ENCODE measurements at places on chromosomes 5 and 9.

- no peak for DNase-seq
Measured at GRCh38 chr9:7006417-7006816, 248.6 kb downstream of the KDM4C start.

DNA sequence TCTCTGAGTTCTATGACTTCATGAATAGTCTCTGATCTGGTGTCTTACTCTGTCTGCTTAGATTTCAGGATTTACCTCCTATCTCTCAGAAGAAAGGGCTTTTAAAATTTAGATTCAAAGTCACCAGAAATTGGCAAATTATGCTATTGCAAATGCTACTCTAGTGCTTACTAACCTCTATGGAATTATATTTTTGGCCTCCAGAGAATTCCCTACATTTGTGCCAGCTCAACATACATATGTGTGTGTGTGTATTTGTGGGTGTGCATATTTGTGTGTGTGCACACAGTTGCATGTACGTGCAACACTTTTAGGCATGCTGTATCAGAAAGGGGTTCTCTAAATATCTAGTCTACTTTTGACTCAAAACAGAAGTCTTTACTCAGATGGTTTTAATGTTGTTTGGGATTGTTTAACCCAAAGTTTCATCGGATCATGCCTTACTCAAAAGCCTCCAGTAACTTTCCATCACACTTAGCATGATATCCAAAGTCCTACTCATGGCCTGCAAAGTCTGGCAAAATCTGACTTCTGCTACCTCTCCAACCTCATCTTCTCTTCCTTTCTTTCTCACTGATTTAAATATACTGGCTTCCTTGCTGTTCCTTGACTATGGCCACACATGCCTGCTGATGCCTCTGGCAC is 147.6 kb upstream of the NR3C1 start:
- DNase-seq: no peak

- DNase-seq: no peak
Measured at GRCh38 chr5:68949256-68949655, 144.6 kb upstream of the SLC30A5 start.

DNA sequence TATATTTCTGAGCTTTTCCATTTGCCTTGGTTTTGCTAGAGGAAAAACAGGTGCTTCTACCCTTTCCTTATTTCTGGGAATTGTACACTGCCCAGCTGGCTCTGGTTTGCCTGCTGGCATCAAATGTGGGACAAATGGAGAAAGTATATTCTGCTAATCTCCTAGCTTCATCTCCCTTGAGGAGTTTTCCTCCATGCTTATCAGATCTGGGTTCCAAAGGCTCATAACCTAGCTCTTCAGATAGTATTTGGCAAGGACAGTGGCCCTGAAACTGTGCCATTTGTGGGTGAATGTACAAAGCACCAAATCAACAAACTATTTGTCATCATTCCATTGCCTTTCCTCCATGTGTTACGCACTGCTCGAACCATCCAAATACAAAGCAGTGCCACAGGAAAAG is 16.2 kb downstream of the PRLR start:
- DNase-seq: no peak

- DNase-seq: no peak
Measured at GRCh38 chr5:39505791-39506190, 81.0 kb upstream of the DAB2 start.

GRCh38 chr9:131605770-131606590 is 60.7 kb downstream of the PRRT1B start:
- DNase-seq: no peak

DNA sequence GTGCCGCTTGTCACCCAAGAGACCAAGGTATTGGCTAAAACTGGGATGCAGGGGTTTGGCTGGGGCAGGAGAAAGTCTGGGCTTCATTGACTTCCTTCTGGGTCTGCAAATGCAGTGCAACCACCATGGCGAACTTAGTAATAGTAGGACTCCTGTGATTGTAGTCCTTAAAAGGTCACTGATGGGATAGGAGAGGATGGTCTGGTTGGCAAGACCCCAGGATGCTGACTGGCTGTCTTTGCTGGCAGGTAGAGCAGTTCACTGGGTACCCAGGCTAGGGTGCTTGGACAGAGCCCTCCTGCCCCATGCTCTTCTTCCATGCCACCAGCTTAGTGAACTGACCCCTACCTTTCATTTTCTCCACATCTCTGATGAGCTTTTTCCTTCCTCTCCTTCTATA is 37.2 kb downstream of the ANGPTL2 start:
- DNase-seq: no peak

- no peak for DNase-seq
Measured at GRCh38 chr5:94481059-94481458, 137.3 kb downstream of the KIAA0825 start.

DNA sequence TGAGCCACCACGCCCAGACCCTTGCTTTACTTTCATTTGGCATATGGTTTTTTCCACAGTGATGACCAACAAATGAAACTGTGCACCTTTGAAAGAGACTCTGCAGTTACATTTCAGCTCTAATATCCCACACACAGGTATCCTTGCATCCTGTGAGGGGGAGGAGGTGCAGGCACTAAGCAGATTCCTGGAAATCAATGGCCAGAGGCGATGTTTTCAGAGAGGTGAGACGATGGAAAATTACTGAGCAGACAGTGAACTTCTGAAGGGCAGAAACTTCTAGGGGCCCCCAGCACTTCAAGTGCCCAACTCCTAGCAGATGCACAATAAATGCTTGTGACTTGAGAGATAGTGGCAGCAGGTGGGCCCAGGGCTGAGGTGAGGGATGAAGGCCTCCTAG is 29.8 kb upstream of the GNE start:
- no peak for DNase-seq

- DNase-seq: no peak
Measured at GRCh38 chr9:127196826-127197145, 67.8 kb upstream of the GARNL3 start.

GRCh38 chr5:157930710-157931109 is 71.8 kb upstream of the CLINT1 start:
- DNase-seq: no peak

DNA sequence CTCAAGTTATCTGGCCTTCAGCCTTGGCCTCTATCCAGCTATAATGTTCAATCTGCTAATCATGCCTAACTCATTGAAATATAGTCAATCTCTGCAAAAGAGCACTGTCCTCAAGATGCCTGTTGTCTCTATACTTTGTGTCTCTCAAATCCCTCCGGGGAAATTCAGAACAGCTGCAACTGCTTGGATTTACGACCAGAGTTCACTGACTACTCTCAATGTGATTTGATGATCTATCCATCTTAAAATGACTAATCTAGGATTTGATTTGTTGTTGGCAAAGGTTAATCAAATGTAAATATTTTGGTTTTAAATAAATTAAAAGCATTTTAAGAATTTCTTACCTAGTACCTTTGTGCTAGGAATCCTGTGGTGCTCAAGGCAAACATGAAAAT is 40.9 kb downstream of the SVEP1 start:
- DNase-seq: no peak

GRCh38 chr5:131265311-131265803 is 1.5 kb downstream of the CDC42SE2 start:
- DNase-seq: no peak

- no peak for DNase-seq
Measured at GRCh38 chr9:77156646-77157371, 20.5 kb upstream of the VPS13A start.

DNA sequence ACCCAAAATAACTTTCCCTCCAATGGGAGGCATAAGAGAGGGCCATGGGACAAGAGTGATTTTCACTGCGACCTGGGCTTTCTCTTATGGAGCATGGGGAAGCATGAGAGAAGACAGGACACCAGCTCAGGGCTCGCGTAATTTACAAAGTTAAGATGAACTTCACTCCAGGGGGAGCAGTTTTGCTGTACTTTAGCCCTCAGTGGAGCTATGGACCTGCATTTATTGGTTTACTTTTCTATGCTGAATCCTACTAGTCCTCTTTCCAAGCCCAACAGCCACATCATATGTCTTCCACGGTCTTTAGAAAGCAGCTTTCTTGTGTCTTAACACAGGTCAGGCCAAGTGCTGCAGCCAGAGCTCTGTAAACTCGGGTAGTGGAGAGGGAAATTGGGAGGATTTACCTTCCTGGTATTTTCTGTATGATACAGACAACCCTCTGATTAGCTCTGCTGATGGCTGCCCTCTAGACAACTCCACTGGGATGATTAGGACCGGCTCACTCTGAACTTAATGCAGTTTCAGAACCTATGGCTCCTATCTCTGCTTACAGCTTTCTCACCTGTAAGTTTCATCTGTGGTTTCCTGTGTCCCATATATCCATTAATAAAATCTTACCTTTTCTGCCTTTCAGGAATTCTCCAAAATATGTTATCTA is 581.0 kb upstream of the RORB start:
- no peak for DNase-seq

- no peak for DNase-seq
Measured at GRCh38 chr5:68087866-68088265, 127.7 kb upstream of the PIK3R1 start.

DNA sequence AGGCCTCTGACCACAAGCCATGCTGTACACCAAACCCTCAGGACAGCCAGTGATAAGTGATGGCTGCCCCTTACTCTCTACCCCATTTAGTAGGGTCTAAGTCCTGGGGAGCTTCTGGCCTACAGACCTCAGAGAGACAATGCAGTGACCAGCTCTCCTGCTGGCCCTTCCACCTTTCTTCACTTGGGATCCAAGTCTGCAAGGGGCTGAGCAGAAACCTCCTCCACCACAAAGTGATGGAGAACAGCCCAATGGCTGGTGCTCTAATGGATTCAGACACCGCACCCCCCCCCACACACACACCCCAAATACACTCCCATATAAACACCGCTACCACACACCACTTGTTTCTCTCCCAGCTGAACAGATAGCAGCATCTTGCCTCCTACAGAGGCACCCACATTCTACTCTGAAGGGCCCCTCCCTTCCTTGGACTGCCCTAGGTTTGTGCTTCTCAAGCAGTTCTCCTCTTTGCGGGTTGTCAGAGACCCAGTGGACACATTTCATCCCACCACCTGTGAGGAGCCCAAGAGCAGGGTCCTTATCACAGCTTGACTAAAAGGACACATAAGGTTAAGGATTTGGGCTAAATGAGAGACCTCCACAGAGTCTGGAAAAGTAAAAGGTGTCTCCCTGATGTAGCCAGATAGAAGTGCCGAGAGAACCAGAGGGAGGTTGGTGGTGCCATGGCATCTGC is 1.3 kb upstream of the PDLIM4 start:
- DNase-seq: no peak

DNA sequence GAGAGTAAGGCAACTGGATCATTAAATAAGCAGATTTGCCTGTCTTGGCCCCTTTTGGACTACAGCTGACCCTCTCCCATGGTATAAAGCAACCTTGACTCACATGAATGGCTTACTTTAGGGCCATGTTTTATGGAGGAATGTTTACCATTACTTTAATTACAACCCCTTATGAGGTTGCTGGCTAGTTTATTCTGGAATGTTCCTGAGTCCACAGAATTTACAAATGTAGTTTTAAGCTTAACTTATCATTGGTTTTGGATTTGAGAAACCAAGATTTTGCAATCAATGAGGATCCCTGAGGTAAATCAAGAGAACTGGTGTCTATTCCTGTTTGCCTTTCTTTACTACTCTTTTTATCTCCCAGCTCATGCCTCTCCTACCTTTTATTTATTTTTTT is 15.7 kb downstream of the SLC28A3 start:
- no peak for DNase-seq

GRCh38 chr5:129459777-129460671 is at the start of gene ADAMTS19:
ADAMTS19 (plus strand) TSS chr5:129460298; CDS start chr5:129460392, 94 bp downstream.
- DNase-seq: peak; percentile 25

DNA sequence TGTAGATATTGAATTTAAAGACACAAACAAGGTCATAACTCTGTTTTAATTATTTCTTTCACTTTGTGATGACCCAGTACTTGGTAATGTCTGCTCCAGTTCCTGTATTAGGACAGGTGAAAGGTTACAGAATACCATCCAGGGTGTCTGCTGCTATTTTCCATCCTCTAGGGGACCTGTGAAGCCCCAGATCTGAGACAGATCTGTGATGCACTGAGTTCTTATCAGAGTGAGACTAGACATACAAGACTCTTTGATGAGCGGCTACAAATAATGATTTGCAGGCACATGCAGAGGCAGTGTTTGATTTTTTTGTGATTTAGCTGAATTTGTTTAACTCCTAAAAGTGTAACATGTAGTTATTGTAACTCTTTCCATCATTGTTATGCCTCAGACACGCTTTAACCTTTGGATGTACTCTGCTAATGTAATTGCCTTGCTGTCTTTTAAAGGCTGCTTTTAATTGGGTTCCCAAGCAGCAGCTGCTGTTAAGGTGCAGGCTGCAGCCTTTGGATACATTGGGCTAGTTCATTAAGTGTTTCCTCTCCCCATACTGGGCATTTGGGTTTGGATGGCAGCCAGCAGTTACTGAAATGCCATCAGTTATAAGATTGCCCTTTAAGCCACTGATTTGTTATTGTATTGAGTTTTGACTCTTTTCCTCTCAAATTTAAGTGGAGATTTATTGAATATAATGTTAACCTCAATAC is 63.3 kb downstream of the RASGRF2 start:
- DNase-seq: no peak

- DNase-seq: no peak
Measured at GRCh38 chr5:96699186-96699820, 37.1 kb downstream of the CAST start.

- no peak for DNase-seq
Measured at GRCh38 chr5:102600964-102601363, 102.2 kb upstream of the SLCO6A1 start.

GRCh38 chr5:157487358-157487757 is 27.3 kb downstream of the NIPAL4 start:
- DNase-seq: no peak

DNA sequence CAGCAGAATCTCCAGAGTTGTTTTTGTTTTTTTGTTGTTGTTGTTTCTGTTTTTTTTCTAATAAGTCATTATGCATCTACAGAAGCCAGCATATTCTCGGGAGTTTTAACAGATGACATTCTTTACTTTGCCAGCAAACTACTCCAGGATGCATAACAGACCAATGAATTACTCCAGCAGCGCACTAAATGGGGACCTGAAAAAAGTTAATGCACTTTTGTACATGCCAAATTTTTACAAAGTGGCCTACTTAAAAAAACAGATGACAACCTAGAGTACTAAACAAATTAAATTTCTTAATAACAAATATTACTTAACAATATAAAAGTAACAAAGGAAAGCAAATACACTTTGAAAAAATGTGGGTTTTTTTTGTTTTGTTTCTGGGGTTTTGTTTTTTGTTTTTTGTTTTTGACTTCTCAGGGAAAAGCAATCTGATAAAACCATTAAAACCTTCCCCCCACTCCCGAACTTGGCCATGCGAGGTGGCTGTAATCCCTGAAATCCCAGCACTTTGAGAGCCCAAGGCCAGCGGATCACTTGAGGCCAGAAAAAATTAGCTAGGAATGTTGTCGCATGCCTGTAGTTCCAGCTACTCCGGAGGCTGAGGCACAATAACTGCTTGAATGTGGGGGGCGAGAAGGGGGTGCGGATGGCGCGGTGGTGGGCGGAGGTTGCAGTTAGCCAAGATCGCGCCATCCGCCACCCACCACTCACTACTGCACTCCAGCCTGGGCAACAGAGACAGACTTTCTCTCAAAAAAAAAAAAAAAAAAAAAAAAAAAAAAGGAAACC is 352.4 kb downstream of the CETN3 start:
- no peak for DNase-seq

DNA sequence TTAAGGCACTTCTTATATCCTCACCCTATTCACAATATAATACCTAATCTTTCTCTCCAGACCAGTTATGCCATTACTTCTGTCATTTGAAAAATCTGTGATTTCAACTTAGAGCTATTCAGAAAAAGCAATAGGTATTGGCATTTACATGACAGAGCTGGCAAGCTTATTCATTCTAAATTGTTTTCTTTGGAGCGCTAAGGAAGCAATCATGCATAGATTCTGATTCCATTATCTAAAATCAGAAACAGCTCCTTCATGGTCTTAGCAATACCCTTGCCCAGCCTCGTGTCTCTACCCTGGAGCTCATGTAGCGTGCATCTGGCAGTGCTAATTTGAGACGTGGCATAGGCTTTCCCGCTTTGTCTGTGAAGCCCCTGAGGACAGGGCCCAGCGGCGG is 4.5 kb downstream of the SLC1A1 start:
- no peak for DNase-seq
